ENCODE measurements at places on chromosomes 7 and 10.

GRCh38 chr7:85509476-85509875, 322.6 kb upstream of the SEMA3D start:
- no peak for DNase-seq
- H3K4me1 ChIP-seq = no peaks in the 10 kb centered on the region
- H3K36me3 ChIP-seq = no peaks in the 10 kb centered on the region
- no peaks in the 10 kb centered on the region for H3K27me3 ChIP-seq
- no peak overlapping the region for H3K27ac ChIP-seq
- no peak overlapping the region for H3K4me3 ChIP-seq

GRCh38 chr7:116024826-116025809, 5.4 kb downstream of the TFEC start:
- H3K27ac ChIP-seq = no peak overlapping the region
- H3K4me3 ChIP-seq = no peak overlapping the region
- DNase-seq = no peak
- no peaks in the 10 kb centered on the region for H3K36me3 ChIP-seq

DNA sequence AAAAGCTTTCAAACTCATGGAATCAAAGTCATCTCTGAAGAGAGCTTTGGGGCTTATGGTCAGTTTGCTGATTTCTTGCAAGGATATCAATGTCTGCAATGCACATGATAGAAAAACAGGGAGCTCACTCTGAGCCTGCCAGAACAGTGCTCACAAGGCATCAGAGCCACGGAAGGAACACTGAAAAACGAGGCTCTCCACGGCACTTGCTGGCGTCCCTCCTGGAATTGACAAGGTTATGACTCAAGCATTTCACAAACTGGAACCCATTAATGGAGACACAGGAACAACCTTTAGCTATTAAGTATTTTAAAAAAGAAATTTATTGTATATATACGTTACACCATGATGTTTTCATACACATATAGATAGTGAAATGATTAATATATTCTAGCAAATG, 266.3 kb downstream of the KCND2 start:
- DNase-seq = no peak
- H3K27ac ChIP-seq = no peak overlapping the region
- H3K27me3 ChIP-seq = no peaks in the 10 kb centered on the region
- no peak overlapping the region for H3K4me3 ChIP-seq
- H3K36me3 ChIP-seq = no peaks in the 10 kb centered on the region

GRCh38 chr10:127142856-127143255, 53.5 kb downstream of the INSYN2A start:
- no peaks in the 10 kb centered on the region for H3K4me1 ChIP-seq
- H3K4me3 ChIP-seq = no peak overlapping the region
- H3K36me3 ChIP-seq = peaks cover 12% of the 10 kb centered on the region
- no peak for DNase-seq
- H3K27me3 ChIP-seq = no peaks in the 10 kb centered on the region

GRCh38 chr10:24869354-24870015, 82.9 kb downstream of the PRTFDC1 start:
- H3K4me1 ChIP-seq = no peaks in the 10 kb centered on the region
- H3K27ac ChIP-seq = no peak overlapping the region
- no peak for DNase-seq
- no peaks in the 10 kb centered on the region for H3K27me3 ChIP-seq

GRCh38 chr7:150376560-150376959, 2.6 kb upstream of the ZNF775 start:
- no peak overlapping the region for H3K27ac ChIP-seq
- no peak overlapping the region for H3K4me3 ChIP-seq
- H3K36me3 ChIP-seq = peaks cover 30% of the 10 kb centered on the region
- no peak for DNase-seq
- H3K4me1 ChIP-seq = peaks cover 5% of the 10 kb centered on the region

- no peaks in the 10 kb centered on the region for H3K4me1 ChIP-seq
- H3K27ac ChIP-seq = no peak overlapping the region
- no peaks in the 10 kb centered on the region for H3K36me3 ChIP-seq
Observed at GRCh38 chr7:78083476-78084120, 285.0 kb downstream of the PHTF2 start.

DNA sequence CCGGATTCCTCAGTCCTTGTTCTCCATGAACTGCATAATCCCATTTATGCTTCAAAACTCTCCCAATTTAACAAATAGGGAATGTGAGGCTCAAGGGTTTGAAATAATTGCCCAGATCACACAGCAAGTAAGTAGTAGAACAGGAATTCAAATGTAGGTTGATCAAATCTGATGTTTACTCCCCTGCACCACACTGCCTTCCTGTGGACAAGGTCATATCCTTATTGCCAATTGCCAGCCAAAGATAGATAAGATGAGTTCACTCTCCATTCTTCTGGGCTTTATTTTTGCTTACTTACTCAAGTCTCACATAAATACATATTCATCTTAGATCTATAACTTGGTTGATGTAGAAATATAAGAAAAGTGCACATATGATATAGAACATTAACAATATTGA, 435.2 kb upstream of the ETV1 start:
- H3K36me3 ChIP-seq = no peaks in the 10 kb centered on the region
- no peak overlapping the region for H3K27ac ChIP-seq
- no peaks in the 10 kb centered on the region for H3K4me1 ChIP-seq
- no peak for DNase-seq
- H3K27me3 ChIP-seq = no peaks in the 10 kb centered on the region

DNA sequence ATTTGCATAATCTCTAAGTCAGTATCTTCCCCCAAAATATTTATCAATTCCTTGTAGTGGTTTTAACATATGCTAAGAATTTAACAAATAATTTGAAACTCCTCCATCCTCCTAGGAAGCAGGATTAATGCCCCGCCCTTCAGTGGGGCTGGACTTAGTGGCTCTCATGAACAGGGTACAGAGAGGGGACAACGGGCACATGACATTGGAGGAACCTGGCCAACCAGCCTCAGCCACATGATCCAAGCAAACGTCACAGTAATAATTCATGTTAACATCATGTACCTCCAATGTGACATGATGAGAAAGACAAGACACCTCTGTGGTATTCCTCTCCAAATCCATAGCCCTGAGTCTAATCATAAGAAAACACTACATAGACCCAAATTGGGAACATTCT, 50.5 kb downstream of the NUDCD3 start:
- peaks cover 6% of the 10 kb centered on the region for H3K4me1 ChIP-seq
- no peak overlapping the region for H3K4me3 ChIP-seq
- no peak overlapping the region for H3K27ac ChIP-seq
- no peaks in the 10 kb centered on the region for H3K27me3 ChIP-seq

DNA sequence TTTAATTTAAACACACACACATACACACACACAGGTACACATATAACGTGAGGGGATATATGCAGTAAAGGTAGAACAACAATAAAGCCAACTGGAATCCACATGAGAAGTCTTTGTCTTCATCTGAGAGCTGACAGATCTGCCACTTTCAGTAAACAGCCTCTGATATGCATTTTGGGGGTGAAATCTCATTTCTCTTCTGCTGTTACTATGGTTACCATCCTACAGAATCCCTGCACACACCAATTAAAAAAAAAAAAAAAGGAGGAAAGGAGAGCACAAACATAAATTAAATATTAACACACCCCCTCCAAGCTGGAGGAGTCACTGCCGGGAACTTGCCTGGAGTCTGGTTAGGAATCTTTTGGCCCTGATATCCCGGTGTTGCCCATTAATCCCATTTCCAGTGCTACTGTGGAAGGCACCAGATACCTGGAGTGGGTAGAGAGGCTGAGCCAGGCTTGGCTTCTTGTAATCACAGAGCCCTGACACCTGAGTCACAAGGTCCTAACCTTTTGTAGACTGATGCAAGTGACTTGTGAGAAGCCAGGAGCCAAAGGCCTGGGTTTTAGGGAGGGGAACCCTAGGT, 169.1 kb downstream of the LHFPL3 start:
- no peaks in the 10 kb centered on the region for H3K36me3 ChIP-seq
- H3K27me3 ChIP-seq = no peaks in the 10 kb centered on the region
- DNase-seq = no peak
- no peak overlapping the region for H3K27ac ChIP-seq
- no peak overlapping the region for H3K4me3 ChIP-seq

- H3K4me1 ChIP-seq = no peaks in the 10 kb centered on the region
- H3K27ac ChIP-seq = no peak overlapping the region
- no peak for DNase-seq
- H3K27me3 ChIP-seq = no peaks in the 10 kb centered on the region
Observed at GRCh38 chr7:70720191-70720873, 411.6 kb upstream of the GALNT17 start.

Data from tibial artery (tissue), 4 donors.